ENCODE measurements at places on chromosomes 12 and 14.

DNA sequence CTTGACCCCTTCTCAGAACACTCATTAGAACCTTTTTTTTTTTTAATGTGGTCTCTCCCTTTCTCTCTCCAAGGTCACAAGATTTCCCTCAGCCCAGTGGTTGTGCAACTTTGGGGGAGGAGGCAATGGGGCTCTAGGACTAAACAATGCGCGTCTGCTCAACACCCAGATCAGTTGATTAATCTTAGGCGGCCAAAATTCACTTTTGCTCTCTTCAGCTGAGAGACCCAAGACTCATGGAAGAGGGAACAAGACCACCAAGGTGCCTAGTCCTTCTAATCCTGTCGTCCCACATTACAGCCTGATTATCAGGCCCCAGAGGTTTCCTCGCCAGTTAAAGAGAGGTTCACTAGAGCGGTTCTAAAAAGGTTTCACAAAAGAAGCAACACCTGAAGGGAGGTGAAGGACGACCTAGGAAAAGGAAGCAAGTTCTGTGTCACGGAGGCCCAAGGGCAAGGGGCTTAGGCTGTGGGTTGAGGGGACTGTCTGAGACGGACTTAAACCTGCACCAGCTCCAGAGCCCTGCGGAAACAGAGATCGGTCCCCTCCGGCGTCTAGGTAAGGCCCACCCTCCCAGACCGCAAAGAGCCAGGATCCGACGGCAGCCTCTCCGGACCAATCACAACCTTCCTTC lies 824 bp upstream of the TARBP2 start:
- no peak for DNase-seq

DNA sequence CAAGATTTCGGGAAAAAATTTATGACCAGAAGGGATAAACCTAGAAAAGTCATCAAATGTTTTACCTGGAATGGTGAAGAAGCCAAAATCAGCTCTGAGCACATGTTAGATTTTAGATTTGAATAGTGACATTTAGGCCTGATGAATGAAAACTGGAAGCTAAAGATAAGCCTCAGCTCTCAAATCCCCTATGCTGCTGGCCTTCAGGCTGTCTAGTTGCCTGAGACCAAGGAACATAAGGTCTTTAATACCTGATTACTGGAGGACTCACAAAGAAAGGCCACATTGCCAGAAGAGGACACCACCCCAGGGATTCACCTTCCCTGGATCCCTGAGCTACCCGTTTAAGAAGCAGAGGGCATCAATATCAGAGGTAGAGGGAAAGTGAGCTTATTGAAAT lies 56.6 kb downstream of the BCL2L14 start:
- no peak for DNase-seq

DNA sequence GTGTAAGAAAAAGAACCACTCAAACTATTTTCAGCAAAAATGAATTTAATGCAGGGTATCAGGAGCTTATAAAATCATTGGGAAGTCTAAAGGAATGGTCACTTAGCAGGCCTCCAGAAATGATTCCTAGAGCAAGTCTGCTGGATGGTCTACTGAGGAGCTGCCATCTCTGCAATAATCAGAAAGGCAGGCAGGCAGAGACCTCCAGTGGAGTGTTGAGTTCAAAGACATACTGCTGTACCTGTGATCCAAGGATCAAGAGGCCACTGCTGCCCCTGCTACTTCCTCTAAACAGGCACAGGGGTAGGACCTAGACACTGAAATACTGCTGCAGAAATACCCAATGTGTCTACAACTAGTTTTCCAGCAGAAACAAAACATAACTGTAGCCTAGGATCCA lies 14.5 kb upstream of the KICS2 start:
- DNase-seq: no peak

DNA sequence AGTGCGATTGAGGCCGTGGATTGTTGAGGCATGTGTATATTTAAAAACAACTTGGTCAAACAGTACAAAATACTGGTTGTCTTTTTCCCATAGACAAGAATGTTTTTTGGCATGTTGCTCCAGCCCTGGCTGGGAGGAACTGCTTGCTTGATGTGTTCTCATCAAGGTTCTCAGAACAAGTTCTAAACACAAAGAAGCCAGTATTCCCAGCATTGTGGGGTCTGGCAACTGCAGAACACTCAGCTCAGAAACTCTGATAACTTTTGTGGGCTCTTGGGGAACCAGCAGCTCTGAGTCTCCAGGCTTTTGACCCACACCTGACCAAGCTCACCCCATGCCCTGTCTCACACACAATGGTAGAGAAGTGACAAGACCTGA lies 27.1 kb upstream of the DICER1 start:
- no peak for DNase-seq

DNA sequence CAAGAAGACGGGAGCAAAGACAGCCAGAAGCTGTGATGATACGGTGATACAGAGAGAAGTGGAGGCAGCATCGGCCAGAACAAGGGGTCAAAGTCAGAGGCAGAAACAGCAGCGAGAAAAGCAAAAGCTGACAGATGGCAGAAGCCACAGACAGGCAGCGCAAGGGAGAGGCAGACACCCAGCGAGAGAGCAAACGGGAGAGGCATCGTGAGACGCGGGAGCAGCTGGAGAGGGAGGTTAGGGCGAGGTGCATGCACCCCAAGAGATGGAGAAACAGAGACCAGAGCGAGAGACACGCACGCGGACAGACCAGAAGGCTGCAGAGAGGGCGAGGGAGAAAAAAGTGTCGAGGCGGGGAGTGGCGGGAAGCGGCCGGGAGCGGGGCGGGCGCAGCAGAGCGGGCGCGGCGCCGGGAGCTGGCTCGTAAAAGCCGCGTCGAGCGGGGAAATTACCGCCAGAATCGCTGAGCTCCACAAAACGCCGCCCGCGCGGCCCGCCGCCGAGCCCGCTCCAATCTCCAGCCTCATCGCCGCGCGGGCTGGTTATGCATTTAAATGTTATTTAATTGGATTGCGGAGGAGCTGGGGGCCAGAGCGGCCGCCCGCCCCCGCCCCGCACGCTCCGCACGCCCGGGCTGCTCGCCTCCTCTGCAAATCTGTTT lies 15.6 kb downstream of the SMUG1 start:
- peak; percentile 29 for DNase-seq

- no peak for DNase-seq
Measured at GRCh38 chr12:56230432-56231183, 757 bp downstream of the SLC39A5 start.

- DNase-seq: no peak
Measured at GRCh38 chr12:5070090-5070489, 26.4 kb downstream of the KCNA5 start.

- DNase-seq: peak; percentile 25
Measured at GRCh38 chr14:50303744-50304471, 8.1 kb downstream of the L2HGDH start.

DNA sequence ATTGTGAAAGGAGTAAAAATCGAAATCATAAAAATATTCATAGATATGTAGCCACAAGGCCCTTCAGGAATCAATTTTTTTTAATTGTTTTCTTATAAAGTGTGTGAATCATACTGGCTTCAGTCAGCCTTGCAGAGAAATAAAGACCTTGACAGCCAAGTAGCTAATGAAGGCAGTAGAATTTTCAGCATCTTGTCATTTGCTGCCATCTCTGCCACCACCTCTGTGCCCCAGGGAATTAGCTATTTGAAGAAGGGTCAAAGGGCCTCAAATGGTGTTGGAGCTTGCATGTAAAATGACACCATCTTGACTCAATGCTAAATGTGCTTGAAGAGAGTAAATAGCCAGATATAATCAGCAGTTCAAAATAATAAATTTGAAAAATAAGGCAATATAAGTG lies 359.4 kb upstream of the DCN start:
- no peak for DNase-seq

DNA sequence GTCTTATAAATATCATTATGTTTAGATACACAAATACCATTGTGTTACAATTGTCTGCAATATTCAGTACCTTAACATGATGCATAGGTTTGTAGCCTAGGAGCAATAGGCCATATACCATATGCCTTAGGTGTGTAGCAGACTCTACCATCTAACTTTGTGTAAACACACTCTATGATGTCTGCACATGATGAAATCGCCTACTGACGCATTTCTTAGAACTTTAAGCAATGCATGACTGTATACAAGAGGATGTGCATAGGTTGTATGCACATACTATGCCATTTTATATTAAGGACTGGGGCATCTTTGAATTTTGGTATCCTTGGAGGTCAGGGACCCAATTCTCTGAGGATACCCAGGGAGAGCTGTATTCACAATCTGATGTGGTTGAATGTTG lies 10.1 kb upstream of the BTG1 start:
- no peak for DNase-seq
